Activated CD8-positive, alpha-beta memory T cell treated with anti-CD3 and anti-CD28 coated beads for 24 hours (primary cell): ENCODE measurements at places on chromosomes 4 and X.

DNA sequence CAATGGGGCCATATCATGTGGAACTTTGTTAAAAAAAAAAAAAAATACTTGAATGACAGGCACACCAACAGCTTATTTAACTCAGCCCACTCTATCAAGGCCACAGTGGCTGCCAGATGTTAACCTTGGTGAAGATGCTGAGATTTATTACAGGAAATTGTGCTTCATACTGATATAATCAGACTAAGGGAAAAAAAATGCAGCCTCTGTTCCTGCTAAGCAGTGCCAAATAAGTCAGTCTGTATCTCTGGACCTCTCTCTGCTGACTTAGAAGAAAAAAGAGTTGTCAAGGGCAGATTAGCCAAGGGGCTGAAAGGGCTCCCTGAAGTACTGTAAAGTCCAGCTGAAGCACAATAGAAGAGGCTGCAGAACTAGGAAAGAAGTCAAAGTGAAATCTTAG, 677.7 kb upstream of the HTR2C start:
- DNase-seq = no peak

GRCh38 chrX:120660637-120661036, 30.8 kb upstream of the C1GALT1C1 start:
- DNase-seq = no peak

DNA sequence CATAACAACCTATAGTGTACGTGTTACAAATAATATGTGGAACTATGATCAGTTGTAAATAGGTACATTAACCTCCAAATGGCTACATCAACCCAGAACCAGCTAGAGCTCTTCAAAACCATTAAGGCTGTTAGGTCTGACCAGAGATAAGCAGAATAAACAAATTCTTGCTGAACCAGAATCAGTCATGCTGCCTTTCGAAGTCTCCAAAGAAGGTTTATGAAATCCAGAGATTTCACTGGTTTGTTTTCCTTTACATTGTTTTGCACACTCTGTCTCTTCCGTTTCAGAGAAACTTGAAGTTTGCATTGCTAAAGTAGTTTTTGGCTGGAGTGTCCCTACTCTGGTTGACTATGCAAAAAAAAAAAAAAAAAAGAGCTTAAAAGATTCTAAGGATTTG, 177.3 kb upstream of the SLIT2 start:
- no peak for DNase-seq

DNA sequence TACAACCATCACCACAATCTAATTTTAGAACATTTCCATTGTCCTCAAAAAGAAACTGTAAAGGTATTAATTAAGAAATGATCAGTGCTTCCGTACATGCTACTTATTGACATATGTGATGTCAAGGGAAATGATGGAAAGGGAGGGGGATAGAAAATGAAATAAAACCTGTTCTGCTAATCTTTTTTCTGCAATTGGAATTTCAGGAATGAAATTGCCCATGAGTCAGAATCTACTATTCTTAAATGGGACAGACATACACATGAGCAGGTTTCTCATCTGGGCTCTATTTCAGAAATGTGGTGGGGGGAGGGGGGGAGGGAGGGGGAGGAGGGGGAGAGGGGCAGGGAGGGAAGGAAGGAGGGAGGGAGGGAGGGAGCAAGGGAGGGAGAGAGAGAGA, 91.0 kb downstream of the SHROOM4 start:
- DNase-seq = no peak

- no peak for DNase-seq
Observed at GRCh38 chrX:112866175-112866574, 25.5 kb upstream of the AMOT start.

DNA sequence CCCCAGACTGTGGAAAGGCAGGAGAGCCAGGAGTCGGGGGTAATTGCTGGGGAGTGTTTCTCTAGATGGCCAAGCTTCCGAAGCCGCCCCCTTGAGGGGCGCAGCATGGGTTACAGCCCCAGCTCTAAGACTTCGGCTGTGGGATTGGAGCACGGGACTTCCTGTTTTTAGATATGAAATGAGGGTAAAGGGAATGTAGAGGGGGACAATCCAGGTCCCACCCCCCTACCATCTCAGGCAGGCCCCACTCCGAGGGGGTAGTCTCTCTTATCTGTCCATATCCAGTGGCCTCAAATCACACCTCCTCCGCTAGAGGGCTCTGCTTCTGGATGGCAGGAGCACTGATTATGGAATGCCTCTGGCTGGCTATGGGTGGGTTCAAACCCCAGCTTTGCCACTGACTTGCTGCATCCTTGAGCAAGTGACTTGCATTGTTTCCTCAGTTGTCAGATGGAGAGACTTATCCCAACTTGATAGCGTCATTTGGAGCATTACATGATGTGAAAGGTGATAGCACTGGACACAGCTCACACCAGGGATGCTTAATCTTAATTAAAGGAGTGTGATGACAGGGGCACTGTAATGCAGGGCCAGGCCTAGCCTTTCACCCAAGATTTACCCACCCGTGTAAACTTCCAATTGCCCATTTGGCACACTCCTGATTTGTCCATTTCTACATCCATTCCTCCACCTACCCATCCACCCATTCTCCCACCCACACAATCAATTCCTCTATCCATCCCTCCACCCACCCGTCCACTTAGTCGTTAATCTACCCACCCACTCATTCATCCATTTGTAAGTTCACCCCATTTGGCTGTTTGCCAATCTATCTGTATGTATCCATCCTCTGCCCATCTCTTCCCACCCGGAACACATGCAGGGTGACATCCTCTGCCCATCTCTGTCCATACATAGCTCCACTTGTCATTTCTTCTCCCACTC, 848 bp upstream of the KCND1 start:
- peak; percentile 63 for DNase-seq

DNA sequence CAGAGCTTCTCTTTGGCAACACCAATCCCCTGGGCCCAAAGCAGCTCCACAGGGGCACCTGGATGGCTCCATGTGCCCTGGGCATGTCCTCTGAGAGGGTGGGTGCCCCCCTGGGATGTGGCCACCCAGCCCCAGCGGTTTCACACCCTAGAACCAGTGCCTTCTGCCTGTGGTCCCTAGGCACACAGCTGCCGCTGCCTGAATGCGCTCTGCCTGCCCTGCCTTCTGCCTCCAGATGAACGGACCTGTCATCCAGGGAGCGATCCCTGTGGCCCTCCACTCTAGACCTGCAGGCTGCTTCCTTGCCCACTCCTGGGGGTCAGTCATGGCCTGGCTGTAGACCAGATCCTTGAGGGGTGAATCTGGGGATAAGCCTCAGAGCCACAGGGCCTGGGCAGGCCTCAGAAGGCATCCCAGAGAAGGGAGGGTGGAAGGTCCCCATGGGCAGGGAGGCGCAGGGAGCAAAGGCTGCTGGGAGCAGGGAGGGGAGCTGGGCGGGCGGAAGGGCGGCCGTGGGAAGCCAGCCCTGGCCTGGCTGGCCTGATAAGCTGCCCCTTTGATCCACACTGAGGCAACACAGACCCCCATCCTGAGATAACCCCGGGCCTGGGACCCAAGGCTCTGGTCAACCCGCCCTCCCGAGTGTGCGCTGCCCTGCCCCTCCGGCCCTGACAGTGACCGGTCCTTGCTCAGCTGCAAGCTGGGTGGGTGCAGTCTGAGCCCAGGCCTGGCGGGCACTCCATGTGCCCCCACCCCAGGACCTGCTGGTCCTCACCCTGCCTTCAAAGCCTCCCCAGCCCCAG, 8.1 kb upstream of the FGFR3 start:
- DNase-seq = no peak

DNA sequence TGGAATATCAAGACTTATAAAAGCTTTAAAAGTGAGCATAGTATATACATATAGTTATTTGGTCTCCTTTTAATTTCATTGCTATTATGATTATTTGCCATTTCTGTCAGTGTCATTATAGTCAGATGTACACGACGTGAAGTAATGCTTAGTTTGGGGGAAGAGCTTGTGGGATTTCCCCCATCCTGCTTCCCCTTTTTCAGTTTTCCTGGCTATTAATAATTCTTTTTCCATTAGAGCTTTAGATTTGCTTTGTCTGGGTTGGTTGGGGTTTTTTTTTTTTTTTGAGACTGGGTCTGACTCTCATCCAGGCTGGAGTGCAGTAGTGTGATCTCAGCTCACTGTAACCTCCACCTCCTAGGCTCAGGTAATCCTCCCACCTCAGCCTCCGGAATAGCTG, 5.4 kb downstream of the ABCE1 start:
- DNase-seq = no peak

- no peak for DNase-seq
Observed at GRCh38 chrX:123155327-123155726, 28.8 kb upstream of the GRIA3 start.

DNA sequence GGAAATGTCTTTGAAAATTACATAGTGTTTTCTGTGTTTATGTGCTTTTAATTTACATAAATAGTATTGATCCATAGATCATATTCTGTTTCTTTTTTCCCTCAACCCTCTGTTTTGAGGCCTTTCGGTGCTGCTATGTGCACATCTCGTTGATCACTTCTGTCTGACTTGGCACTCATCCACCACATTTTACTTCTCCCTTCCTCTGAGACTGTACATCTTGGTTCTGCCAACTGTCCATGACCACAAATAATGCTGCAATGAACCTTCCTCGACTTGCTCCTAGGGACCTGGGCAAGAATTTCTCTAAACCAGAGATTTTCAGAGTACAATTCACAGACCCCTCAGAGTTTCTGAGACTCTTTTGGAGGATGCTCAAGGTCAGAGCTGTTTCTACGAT, 74.4 kb downstream of the RTL5 start:
- peak; percentile 11 for DNase-seq

GRCh38 chr4:166197166-166197565, 324.1 kb downstream of the TLL1 start:
- DNase-seq = no peak

DNA sequence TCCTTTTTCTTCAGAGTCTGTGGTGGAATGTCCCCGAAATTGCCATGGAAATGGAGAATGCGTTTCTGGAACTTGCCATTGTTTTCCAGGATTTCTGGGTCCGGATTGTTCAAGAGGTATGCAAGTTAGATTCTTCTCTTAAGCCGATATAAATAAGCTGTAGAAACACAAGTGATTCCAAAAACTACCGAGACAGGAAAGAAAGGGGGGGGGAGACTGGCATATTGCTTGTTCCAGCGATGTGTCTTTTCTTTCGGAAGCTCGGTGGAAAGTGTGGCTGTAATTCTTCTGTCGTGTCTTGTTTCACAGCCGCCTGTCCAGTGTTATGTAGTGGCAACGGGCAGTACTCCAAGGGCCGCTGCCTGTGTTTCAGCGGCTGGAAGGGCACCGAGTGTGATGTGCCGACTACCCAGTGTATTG, 236.9 kb downstream of the DCTD start:
- no peak for DNase-seq

DNA sequence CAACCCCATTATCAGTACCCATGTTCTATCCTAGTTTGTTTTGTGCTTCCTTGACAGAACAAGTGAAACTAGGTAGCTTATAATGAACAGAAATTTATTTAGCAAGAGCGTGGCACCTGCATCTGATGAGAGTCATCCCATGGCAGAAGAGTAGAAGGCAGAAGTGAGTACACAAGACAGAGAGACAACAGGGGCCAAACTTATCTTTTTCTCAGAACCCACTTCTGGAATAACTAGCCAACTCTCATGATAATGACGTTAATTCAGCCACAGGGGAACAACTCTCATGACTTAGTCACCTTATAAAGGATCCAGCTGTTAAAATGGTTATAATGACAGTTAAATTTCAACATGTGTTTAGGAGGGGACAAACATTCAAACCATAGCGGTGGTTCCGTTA, 644.9 kb downstream of the TECRL start:
- DNase-seq = no peak

GRCh38 chr4:26609391-26609790, 25.5 kb downstream of the TBC1D19 start:
- DNase-seq = no peak

DNA sequence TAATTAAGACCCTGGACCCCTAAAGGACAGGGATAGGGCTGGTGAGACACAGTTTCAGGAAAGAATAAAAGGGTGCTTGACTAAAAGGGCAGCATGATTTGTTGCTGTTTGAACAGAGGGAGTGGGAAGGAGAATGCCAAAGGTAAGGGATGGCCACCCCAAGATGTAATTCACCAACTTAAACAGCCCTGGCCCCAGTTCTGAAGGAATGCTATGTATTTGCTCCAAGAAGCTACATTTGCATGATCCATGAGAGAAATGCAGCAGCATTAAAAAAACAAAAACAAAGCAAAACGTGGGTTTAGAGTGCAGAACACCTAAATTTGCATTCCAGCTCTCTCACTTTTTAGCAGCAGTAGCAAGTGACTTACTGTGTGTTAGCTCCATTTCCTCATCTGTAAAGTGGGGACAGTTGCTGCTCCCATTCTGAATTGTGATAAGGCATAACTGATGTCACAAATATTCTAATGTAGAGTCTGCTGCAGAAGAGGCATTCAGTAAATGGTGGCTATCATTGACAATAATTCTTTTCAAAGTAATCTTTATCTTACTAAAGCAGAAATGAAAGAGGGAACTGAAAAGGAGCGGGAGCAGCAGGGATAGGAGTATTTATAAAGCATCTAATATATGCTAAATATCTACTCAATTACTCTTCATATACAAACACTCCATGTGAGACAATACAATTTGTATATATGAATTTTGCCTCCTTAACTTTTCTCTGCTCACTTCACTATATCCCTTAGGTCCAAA, 115.8 kb downstream of the PPARGC1A start:
- no peak for DNase-seq

GRCh38 chr4:183621875-183622274, 37.1 kb downstream of the RWDD4 start:
- DNase-seq = no peak

GRCh38 chr4:45692131-45692735, 431.6 kb downstream of the GABRG1 start:
- no peak for DNase-seq

- DNase-seq = no peak
Observed at GRCh38 chr4:183434666-183435190, 9.7 kb upstream of the CDKN2AIP start.

DNA sequence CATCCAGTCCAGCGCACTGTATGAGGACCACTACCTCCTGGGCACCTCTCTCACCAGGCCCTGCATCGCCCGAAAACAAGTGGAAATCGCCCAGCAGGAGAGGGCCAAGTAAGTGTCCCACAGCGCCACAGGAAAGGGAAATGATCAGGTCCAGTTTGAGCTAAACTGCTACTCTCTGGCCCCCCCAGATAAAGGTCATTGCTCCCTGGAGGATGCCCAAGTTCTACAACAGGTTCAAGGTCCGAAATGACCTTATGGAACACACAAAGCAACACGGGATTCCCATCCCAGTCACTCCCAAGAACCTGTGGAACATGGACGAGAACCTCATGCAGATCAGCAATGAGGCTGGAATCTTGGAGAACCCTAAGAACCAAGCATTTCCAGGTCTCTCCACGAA, 104.1 kb downstream of the PLS3 start:
- no peak for DNase-seq

- DNase-seq = no peak
Observed at GRCh38 chr4:1599491-1600210, 84.5 kb downstream of the FAM53A start.

DNA sequence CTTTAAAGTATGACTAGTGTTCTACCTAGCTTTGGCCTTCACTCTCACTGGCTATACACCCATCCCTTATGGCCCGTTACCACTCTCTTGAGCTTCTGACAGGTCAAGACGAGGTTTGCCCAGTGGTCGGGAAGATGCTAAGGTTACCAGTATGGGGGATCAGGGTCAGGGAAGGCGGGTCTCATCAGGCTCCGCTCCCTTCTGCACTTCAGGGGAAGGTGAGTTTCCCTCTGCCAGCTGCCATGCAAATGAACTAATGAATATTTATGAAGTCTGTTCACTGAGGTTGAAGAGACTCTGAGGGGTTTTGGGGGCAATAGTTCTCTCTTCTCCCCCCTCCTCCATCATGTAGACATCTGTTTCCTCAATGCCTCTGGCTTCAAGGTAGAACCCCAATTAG, 6.6 kb downstream of the EFNB1 start:
- DNase-seq = peak; percentile 28
